ENCODE measurements at places on chromosomes 7 and 10.
A peak's percentile ranks its signal among the peaks of the same experiment; 100 is the strongest.

DNA sequence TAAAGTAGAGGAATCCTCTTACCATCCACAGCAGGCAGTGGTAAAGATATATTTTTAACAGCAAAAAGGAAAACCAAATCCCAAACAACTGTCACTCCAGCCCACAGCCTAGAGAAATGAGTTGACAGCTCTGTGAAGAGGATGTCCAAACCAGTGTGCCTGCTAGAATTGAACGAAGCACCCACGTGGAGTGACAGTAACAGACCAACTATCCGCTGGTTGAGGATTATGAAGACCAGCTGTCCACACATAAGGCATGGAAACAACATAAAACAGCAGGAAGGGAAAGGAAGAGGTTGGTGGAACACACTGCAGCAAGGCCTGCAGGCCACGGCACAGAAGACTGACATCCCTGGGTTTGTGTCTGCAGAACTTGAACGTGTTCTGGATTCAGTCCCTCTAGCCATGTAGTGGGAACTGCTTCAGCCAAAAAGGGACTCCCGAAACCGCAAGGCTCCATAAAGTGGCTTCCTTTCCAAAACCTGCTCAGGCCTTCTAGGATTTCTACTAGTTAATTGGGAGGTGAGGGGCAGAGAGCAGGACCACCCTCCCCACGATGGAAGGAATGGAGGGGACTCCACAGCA lies 324.4 kb downstream of the BICC1 start:
- DNase-seq, result no peak

DNA sequence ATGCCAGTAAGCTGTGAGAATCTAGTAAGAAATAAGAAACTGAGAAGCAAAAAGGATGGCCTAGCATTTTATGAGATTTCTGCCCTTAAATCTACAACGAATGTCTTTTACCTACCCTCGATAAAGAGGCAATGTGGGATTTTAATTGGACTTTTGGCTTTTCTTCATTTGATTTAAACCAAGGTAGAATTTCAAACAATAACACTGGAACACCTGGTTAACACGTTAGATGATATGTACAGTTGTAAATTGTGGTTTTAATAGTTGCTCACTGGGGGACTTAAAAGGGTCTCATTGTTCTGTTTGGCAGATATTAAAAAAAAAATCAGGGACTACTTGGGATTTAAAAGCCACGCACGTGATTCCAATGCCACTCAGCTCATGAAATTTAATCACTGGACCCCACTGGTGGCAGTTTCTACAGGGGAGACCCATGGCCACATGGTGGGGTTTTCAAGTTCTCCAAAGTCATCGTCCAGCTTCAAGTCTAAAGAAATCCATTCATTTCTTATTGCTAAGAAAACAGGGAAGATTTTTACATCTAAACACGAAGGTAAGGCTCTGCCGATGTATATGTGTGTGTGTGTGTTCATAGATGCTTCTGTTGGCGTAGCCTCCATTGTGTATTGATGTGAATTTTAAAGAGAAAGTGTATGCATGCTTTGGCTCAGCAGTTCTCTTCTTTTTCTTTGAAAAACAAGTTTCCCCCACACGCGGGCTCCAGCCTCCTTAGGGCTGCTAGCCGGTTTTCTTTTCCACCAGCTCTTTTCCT lies 588.6 kb upstream of the MKI67 start:
- no peak for DNase-seq

GRCh38 chr7:115267503-115267902 lies 345.6 kb downstream of the MDFIC start:
- no peak for DNase-seq

- DNase-seq, result no peak
These were observed 9.0 kb downstream of the PTF1A start for GRCh38 chr10:23200997-23201652.

DNA sequence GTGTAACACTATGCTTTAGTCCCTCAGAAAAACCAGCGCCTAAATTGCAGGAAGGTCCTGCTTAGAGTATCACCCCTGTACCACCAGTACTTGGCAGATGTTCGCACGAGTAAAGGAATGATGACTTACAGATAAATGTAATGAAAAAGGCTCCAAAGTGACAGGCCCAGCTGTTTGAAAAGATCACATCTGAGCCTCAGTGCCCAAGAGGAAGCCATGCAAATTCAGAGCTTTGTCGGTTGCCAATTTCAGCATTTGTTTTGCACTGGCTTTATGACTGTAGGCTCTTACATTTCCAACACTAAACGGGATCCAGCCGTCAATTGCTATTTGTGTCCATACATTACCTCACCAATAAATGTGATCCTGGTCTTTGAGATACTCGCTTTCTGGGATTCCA lies 60.6 kb upstream of the GAD2 start:
- no peak for DNase-seq

DNA sequence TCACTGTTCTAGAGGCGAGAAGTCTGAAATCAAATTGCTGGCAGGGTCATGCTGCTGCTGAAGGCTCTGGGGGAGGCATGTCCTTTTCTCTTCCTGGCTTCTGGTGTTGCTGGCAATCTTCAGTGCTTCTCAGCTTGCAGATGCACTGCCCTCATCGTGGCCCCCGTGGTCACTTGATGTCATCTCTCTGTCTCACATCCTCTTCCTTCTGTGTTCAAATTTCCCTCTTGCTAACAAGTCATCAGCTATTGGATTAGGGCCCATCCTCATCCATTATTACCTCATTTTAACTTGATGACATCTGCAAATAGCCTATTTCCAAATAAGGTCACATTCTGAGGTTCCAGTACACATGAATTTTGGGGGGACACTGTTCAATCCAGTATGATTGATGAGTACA lies 36.6 kb upstream of the SRGN start:
- DNase-seq, result peak; percentile 68

- no peak for DNase-seq
These were observed 584 bp upstream of the RUNDC3B start for GRCh38 chr7:87627634-87627994.

- DNase-seq, result no peak
These were observed 100.1 kb downstream of the KLF6 start for GRCh38 chr10:3684891-3685290.

- peak; percentile 38 for DNase-seq
These were observed 44.3 kb downstream of the TET1 start for GRCh38 chr10:68604441-68604840.

- no peak for DNase-seq
These were observed 105.3 kb downstream of the CYTH3 start for GRCh38 chr7:6167004-6167551.

DNA sequence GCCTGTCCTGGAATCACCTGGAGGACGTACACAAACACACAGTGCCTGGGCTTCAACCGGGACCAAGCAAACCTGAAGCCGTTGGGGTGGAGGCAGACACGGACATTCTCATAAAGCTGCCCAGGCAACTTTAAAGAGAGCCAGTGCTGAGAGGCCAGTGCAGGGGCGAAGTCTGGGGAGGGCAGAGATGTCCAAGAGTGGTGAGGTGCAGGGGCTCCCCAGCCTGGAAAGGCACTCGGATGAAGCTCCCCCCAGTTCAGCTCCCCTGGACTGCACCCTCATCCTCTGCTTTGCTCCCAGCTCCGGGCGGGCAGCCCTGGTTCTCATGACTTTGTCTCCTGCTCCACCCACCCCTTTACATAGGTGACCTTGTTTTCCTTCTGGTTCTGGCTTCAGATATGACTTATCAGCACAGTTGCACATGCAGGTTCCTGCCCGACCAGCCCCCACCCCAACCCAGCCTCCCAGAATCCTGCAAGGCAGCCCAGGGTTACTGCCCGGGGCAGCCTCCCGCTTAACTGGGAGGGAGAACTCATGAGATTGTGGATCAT lies 60.8 kb upstream of the EEPD1 start:
- DNase-seq, result no peak

DNA sequence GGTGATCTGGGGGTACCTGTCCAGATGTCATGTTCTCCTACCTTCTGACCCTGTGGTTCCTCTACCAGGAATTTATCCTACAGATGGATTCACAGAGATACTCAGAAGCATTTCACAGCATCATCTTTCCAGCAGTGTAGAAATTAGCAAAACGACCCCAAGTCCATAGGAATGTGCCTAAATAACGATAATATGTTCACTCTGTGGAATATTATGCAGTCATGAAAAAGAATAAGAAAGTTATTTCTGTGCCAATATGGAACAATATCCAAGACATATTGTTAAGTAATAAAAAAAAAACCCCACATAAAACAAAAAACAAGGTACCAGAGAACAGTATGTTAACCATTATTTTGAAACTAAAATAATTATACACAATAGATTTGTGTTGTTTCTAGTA lies 123.8 kb upstream of the SDK1 start:
- DNase-seq, result no peak

DNA sequence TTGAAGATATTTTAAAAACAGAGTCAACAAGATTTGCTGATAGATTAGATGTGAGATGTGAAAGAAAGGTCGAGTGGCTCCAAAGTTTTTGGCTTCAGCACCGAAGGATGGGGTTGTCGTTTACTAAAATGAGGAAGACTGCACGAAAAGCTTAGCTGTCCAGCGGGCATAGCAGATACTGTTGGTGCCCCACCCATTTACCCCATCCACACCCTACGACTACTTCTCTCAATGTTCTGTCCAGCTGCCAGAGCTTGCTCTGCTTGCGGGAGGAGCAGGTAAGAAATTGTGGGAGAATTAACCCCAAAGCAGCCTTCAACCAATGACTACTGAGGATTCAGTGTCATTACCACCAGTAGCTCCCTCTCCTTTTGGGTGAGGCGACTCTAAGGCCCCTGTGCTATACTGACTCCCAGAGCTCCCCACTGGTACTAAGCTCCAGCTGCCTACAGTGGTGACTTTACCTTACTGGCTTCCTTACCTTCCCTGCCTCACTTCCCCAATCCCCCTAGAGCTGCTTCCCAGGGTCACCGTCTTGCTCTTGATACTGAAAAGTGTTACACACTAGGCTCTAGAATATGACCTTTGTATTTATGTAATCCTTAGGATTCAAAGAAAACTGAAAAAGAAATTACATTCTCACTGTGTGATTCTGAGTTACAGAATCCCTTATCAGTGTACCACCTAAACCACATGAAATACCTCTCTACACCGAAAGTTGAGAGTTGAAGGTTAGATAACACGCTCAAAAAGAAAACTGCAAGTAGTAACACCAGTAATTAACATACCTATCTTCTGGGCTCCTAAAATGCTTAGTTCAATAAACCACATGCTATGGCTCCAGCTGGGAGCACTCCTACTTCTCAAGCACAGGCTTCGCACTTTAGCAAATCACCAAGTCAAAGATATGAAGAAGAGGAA lies 22.3 kb downstream of the CACUL1 start:
- DNase-seq, result no peak

GRCh38 chr10:129388435-129388834 lies 78.6 kb upstream of the MGMT start:
- DNase-seq, result no peak

DNA sequence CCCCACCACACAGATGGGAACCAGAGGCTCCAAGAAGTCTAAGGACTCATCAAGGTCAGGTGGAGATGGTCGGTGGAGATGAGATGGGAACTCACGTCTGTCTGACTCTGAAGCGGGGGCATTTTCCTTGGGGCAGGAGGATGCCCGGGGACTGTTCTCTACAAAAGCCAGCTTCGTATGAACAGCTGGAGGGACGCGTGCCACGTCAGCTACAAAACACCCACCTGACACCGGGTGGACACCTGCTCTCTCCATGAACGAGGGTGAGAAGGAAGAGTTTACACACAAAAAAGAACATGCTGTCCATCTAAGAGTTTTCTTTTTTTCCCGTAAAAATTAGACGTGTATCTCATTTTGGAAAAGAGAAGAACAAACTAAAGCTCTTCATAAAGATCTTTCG lies 47.7 kb downstream of the C10orf143 start:
- DNase-seq, result no peak

DNA sequence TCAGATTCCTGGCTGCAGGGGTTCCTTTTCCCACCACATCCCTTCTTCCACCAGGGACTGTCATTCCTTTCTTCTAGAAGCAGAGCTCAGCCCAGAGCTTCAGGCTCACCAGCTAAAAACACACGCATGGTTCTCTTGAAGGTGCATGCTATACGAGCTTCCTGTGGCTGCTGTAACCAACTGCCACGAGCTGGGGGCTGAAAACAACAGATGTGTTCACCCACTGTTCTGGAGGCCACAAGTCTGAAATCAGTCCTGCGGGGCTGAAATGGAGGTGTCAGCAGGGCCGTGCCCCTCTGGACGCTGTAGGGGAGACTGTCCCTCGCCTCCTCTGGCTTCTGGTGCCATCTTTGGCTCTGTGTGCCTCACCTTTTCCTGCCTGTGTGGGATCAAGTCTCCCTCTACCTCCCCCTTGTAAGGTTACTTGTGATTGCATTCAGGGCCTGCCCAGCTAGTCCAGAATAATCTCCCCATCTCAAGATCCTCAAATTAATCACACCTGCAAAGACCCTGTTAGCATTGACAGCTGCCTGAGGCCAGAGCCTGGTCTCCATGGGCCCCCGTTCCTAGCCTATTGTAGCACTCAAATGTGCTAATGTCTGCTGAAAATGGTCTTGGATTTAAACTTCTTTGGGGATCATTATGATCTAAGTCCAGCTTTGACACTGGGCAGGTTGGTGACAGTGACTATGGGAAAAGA lies 13.7 kb downstream of the RAB19 start:
- DNase-seq, result no peak

DNA sequence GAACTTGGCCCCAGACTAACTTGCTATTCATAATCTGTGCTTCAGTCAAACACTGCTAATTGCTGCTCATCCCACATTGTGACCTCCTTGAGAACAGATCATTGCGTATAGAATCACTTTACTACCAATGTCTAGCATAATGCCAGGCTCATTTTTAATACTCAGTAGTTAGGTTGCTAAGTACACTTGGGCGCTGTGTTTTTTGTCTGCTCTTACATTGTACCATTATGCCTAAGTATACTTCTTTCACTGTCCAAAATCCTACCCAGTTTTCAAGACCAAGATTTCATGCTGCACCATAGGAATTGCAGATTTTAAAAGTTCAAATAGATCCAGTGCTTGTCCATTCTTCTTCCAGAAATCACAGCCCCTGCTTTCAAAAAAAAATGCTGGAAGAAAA lies 32.8 kb upstream of the TMEM106B start:
- no peak for DNase-seq
